ENCODE measurements at places on chromosomes 11 and 22.

- no peak for DNase-seq
These were observed 14.7 kb upstream of the IFT27 start for GRCh38 chr22:36790648-36791047.

- no peak for DNase-seq
These were observed 4.0 kb upstream of the CYTH4 start for GRCh38 chr22:37278261-37278660.

- no peak for DNase-seq
These were observed 24.5 kb upstream of the OR9Q2 start for GRCh38 chr11:58164389-58164788.

DNA sequence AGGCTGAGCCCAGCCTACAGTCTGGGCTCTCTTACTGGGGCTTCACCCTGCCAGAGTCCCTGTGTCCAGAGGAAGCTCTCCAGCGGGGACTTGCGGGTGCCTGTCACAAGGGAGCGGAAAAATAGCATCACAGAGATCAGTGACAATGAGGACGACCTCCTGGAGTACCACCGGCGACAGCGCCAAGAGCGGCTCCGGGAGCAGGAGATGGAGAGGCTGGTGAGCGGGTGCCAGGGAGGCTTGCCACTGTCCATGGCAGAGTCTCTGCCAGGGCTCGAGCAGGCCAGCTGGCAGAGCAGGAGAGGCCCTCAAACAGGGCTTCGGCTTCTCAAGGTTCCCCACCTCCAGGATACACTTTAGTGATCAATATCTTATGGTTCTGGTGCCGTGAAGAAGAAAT, 21.0 kb downstream of the PHLDB1 start:
- DNase-seq = no peak

GRCh38 chr11:93604008-93604660, 57.3 kb upstream of the CEP295 start:
- DNase-seq = no peak

DNA sequence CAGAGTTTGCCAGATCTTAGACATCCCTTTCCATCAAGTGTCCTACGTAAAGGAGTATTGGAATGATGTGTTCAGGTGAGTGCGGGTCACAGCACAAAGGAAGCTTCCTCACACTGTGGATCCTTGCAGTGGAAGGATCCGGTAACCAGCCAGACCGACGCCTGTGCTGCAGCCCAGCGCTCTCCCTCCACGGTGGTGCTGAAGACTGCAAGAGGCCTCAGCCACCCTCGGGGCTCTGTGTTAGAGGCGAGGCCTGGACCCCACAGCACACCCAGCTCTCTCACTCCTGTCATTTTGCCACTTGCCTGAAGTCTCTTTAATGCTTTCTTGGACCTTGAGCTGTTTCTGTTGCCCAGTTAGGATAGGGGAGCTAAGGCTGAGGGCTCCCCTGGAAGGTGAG, 2.4 kb downstream of the TRMU start:
- no peak for DNase-seq

DNA sequence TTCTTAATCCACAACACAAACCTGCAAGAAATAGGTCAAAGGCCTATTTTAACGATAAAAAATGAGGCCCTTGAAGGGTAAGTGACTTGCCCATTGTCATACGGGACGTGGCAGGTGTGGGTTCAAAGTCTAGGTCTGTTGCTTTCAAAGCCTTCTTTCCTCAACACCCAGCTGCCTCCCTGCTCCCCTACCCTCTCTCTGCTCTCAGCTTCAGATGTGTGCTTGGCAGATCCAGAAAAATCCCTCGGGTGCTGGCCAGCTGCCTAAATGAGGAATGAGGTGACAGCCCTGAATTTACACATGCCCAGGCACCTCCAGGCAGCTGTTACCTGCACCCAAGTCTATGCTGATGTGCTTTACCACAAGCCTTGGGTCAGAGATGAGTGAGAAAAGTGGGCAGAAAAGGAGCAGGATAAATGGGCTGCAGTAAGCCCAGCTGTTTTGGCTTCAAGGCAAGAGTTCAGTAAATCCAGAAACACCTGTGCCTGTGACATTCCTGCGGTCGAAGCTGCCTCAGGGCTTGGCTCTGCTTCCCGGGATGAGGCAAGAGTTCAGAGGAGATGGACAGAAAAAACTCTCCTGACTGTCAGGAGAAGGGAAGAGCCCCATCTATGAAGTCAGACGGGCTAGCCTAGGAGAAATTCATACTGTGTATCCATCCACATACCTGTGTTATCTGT, 49.9 kb upstream of the LDLRAD3 start:
- DNase-seq = no peak

GRCh38 chr11:48105096-48105990, 111.3 kb upstream of the OR4B1 start:
- DNase-seq = no peak

- no peak for DNase-seq
These were observed 88.3 kb downstream of the AMOTL1 start for GRCh38 chr11:94856443-94856842.

DNA sequence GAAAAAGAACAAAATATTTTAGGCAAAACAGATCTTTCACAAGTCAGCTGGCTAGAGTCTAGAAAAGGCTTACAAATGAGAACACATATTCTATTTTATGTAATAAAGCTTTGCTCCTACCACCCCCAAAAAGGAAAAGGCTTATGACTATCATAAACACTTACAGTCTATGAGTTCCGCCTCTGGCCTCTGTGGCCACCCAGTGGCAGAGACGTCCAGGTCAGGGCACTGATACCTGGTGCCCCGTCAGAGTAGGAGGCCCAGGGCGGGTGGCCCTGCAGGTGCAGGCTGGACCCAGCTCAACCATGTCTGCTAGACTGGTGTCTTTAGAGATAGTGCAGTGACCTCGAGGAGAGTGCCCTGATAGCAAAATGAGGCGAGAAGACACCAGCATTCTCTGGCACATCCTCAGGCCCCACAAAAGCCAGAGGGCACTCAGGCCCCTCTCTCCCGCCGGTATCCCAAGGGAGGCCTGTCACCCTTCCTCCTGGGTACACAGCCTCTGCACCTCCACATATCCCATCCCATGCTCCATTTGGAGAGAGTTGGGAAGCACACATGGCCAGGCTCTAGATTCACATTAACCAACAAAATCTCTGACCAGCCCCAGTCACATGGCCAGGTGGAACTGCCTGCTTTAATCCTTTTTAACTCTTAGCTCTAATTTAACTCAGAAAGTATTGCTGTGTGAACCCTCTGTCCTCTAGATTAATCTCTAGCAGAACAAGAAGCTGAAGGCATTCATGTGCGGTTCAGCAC, 27.3 kb upstream of the SERPIND1 start:
- no peak for DNase-seq

DNA sequence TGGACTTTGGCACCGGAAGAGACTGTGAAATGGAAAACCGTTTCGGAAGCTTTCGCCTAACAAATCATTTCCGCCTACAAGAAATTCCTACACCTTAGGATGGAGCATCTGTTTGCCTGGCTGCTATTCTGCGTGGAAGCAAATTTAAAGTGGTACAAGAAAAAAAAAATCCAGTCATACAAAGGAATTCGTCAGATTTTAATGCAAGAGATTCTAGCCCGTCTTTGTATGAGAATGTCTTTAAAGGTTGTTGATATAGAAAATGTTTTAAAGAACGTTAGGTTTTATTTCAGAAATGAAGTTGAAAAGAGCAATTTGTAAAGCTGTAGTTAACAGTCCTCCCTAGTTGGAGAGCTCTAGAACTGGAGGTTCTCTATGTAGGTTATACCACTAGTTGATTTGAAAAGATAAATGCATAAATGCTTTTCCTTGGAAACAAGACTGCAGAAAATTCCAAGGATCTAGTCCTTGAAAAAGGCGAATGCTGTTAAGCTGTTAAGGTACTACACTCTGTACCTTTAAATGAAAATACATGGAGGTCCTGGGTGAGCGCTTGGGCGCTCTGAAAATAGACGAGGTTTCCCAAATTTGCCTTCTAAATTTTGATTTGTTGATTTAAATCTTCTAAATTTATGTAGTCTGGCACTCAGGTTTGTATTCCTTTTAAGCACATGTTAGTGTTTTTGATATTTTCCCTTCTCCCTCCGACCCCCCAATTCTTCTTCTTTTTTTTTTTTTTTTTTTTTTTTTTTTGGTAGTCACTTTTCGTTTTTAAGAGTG, 2.4 kb downstream of the NCR3LG1 start:
- DNase-seq = no peak

DNA sequence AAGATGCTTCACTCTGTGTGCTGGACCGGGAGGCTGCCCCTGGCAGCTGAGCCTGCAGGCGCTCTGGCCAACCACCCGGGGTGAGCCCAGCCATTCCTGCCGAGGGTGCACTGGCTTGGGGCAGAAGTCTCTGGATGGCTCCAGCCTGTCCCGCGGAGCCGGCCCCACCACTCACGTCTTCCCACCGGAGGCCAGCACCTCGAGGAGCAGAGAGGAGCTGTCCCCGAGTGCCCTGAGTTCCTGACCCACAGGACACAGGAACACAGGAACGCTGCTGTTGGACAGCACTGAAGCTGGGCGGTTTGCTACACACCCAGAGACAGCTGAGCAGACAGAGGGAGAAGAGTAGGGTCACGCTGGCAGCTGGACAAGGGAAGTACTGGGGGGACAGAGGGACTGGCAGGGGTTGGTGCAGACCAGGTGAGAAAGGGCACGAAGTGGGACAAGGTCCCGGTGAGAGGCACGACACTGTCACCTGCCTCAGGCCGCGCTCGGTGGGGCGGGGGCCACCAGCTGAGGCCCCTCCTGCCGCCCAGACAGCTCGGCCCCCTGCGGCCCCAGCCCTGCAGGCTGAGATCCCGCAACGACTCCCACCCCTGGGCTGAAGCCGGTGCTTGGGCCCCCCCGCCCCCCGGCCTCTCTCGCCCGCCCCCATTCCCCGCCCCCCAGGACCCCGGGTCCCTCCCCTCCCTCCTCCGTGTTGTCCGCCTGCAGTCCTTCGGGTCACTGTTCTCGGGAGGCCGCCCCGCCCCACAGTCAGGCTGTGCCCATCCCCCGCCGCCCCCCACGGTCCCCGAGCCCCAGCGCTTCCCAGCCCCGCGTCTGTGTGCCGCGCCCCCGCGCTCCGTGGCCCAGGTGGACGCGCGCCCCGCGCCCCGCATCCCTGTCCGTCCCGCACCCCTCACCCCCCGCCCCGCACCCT, 624 bp upstream of the B4GALNT4 start:
- DNase-seq = no peak

- DNase-seq = no peak
These were observed 11.4 kb upstream of the VSIG10L2 start for GRCh38 chr11:125934473-125934872.

GRCh38 chr22:36808721-36809344, 8.0 kb downstream of the PVALB start:
- DNase-seq = no peak

DNA sequence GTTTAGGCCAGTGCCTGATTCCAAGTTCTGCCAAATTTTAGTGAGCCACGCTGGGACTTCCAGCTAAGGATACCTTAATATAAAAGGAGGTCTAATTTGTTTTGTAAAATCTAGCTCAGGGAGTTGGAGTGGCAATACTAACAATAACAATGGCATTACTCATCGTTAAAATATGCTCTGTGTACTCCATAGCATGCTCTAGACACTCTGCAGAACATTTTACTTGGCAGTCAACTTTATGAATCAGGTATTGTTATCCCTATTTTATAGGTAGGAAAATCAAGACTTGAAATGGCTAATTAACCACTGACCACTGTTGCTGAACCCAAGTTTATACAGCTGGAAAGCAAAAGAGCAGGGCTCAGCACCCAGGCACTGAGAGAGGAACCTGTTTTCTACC, 485.0 kb upstream of the KIRREL3 start:
- DNase-seq = no peak

GRCh38 chr11:122105044-122105758, 10.8 kb downstream of the BLID start:
- DNase-seq = no peak

- no peak for DNase-seq
These were observed 50.9 kb upstream of the UBASH3B start for GRCh38 chr11:122604621-122605020.

GRCh38 chr11:31974366-31975136, 116.3 kb upstream of the RCN1 start:
- no peak for DNase-seq

DNA sequence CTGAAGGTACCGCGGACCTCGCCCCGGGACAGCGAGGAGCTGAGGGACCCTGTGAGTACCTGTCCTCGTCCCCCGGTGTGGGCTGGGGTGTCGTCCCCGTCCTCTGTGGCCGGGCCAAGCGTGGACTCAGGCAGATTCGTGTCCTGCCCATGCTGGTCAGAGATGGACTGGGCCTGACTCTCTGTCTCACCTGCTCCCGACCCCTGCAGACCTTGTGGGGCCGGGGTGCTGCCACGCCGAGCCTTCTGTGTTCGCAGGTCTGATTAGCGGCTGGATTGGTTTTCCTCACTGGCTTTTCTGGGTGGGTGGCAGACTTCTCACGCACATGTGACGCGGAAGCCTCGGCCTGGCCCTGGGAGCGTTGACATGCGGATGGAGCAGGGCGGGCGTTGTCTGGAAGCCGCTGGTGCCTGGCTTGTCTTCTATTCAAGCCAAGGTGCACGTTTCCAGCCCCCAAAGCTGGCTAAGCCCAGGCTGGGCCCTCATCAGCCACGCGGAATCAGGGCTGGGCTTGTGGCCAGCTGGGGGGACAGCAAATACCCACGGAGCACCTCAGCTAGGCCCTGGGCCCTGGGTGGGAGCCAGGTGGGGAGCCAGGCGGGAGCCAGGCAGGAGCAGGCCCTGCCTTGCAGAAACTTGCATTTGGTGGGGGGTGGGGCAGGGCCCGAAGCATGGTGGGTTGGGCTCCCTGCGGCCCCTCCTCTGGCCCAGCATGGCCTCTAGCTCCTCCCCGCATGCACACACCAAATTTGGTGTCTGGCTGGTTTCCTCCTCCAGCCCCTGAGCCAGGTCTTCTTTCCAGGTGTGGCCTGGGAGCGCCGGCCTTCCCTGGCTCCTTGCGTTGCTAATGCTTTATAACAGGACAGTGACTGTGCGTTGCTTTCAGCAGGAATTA, 7.0 kb downstream of the GRAMD4 start:
- no peak for DNase-seq

DNA sequence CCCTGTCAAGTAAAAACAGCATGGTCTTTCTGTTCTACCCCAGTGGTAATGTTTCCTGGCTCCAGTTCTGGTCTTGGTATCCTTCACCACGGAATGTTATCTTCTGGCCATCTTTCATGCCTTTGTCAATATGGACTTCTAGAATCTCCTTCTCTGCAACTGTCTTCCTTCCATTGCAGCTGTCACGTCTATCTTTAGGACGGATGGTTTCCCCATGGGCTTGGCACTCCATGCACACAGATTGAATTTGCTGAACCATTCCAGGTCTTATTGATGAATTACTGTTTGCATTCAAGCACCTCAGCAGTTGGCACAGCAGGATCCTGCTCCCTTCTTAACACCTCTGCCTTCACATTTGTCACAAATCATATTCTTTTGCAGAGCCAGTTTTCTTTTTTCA, 44.9 kb upstream of the SLC25A18 start:
- DNase-seq = no peak

GRCh38 chr11:86482692-86483091, 108.0 kb downstream of the CCDC81 start:
- no peak for DNase-seq

DNA sequence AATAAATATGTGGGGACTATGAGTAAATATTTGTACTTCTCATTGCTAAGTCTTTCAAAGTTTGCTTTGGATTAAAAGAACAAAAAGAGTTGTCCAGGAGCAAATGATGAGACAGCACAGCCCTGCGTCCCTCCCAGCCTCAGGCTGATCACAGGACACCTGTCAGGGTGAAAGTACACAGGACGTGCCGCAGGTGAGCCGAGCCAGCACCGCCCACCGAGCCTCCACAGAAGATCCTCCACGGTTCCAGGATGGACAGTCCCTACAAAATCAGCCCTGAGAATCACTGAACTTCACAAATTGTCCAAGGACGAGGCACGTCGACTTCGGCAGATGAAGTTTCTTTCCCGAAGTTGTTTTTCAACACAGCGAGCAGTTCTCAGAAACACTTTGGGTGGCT, 661.5 kb downstream of the BRD1 start:
- DNase-seq = no peak
